Stimulated activated CD8-positive, alpha-beta memory T cell treated with anti-CD3 and anti-CD28 coated beads, Interleukin-7, amount 100 ng/mL, for 48 hours (primary cell): ENCODE measurements at places on chromosomes 2 and 18.

DNA sequence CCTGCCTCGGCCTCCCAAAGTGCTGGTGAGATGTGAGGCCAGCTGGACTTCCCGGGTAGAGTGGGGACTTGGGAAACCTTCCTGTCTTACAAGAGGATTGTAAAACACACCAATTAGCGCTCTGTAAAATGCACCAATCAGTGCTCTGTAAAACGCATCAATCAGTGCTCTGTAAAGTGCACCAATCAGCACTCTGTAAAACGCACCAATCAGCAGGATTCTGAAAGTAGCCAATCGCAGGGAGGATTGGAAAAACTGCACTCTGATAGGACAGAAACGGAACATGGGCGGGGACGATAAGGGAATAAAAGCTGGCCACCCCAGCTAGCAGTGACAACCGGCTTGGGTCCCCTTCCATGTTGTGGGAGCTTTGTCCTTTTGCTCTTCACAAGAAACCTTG is 19.0 kb downstream of the RNF125 start:
- DNase-seq = no peak

DNA sequence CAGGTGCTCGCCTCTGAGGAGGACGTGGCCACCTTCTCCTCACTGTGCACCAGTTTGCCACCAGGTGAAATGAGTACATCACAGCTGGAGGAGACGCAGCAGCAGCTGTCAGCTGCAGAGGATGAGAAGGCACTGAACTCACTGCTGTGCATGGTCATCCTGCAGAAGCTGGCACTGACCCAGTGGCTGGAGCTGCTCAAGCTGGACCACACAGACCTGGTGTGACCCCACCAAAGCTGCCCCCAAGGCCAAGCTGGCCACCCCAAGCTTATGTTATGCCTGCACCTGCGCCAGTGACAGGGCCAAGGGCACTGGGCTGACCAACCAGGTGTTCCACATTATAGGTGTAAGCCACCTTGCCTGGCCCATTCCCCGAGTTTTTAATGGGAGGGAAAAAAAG is 19.3 kb downstream of the CLK1 start:
- DNase-seq = no peak

DNA sequence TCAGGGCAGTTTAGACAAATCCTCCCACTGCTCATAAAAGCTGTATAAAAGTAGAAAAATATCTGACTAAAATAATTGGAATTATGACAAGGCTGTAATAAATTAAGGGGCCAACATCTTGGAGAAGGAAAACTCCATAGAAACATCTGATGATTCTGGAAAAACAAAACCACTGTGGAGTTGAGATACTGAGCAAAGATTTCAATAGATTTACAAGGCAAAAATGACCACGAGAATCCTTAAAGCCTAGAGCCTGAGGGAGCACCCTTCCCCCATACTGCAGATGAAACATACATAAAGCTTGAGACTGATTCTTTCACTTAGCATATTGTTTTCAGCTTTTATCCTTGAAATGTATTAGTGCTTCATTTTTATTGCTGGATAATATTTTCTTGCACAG is 286.4 kb upstream of the MMADHC start:
- no peak for DNase-seq

DNA sequence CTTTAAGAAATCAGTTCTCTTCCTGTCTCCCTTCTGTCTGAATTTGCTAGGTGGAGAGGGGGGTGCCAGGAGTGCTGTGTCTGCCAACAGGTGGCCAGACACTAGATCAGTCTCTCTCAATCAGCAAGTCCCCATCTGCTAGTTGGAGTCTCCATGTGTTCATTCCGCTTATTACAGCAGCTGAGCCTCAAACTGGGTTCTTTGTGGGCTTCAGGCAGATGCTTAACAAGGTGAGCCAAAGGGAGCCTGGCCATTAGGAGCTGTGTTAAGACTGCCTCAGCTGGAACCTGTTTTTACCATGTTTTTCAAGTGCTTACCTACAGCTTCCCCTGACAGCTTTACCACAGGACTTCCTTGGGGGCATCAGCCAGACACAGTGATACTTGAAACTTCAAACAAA is 401.9 kb downstream of the LRP1B start:
- no peak for DNase-seq

- DNase-seq = peak; percentile 29
Observed at GRCh38 chr2:45014016-45014702, 4.9 kb upstream of the SIX2 start.

DNA sequence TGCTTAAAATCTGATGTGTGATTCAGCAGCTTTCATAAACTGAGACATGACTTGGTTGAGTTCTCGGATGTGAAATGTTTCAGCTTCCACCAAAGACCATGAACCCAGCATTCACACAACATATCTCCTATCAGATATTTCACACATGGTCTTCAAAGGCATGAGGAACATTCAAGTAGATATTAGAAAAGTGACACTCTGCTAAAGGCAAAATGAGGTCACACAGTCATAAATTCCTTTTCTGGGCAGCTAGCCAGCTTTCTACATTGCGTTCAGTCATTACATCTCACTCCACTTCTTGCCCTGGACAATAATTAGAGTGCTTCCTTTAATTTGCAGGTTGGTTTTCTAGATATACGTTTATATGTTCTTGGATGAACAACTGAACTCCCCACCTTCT is 96.7 kb downstream of the GAREM1 start:
- no peak for DNase-seq

DNA sequence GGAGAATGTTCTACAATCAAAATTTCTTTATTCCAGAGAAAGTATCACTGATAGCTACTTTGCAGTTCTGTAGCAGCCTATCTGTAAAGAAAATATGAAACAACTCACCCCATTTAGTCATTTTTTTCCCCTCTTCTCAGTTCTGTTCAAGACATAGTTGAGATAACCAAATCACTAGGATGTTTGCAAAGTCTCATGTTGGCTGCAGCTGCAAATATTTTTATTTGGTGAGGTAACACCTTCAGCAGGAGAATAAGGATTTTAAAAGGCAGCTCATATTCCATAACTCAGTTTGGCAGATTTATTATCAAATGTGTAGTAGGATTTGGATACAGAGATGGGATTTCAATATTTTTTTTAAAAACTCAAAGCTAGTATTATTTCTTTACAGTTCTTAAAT is 41.0 kb downstream of the HNRNPLL start:
- DNase-seq = no peak

GRCh38 chr2:68203587-68203986 is 45.9 kb downstream of the PNO1 start:
- no peak for DNase-seq

DNA sequence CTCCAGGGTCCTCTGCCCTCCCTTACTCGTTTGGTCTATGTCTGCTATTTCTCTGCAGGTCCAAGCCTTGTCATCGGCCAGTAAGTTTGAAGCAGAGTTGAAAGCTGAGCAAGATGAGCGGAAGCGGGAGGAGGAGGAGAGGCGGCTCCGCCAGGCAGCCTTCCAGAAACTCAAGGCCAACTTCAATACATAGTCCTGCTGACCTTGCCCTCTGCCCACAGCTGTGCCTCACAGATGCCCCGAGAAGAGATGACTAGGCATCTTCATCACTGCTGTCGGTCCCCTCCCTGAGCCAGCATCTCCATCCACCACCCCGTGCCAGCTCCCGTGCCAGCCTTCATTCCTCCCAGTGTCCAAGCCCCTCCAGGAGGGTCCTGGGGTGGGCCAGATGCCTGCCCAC is 15.6 kb upstream of the GIGYF2 start:
- no peak for DNase-seq

GRCh38 chr2:241180495-241180894 is 8.0 kb upstream of the ANO7 start:
- DNase-seq = no peak
